ENCODE measurements at places on chromosomes 6 and 20.

GRCh38 chr6:70956451-70957283 lies at the start of gene B3GAT2:
TSS of gene B3GAT2 (minus strand) at chr6:70957060. CDS start at chr6:70956429, 631 bp downstream.
- peak; percentile 20 for DNase-seq

DNA sequence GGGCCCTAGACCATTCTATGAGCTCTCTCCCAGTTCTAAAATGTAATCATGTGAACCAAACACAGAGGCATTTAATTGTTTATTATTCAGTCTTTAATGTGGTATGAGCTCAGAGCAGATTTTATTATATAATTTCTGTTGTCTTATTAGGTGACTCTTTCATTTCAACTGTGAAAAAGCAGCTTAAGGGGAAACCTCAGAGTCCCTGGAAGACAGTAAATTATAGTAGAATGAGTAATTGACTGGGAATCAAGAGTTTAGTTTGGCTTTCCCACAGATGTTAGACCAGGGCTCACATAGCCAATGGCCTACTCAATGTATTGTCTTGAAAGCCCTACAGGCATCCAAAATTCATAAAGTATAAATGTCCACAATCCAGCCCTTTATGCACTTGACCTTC lies 390.4 kb upstream of the SLC35B3 start:
- DNase-seq, result no peak

GRCh38 chr20:32027643-32028042 lies 17.4 kb downstream of the CCM2L start:
- no peak for DNase-seq

- peak; percentile 74 for DNase-seq
Observed at GRCh38 chr6:134111062-134111677, 58.7 kb upstream of the SLC2A12 start.

DNA sequence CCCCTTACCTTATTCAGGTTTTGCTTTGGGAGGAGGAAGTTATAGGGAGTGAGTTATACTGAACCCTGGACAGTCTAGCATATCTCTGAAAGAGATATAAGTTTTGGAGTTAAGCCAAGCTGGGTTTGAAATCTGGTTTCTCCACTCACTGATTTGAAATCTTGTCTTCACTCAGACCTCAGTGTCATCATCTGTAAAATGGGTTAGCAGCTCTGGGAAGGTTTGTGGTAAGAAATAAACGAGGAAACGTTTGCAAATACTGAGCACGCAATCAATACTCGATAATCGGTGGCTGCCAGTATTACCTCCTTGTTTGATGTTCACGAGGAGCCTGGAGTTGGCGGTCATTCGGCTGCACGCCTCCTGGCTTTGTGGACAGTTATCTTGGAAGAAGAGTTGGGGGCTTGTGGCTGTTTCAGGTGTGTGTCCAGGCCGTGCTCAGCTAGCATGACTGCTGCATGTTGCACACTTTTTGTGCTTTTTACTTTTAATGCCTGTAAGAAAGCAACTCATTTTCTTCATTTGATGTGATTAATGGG lies 61.8 kb downstream of the PAX1 start:
- no peak for DNase-seq

DNA sequence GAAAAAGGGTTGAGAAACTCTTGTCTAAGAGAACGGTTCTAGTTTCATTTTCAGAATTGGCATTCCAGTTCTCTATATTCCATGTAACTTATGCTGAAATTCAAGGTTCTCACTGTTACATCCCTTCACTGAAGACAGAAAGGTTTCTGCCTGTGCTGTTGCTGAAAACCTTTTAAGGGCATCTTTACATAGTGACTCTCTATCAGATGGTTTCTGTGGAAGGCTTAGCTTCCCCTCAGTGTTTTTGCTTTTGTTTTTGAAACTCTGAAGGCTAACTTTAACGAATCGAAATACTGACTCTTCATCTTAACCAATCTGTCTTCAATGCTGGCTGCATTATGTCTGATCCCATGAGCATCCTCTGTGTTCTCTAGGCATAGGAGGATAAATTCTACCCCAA lies 1286.2 kb upstream of the EYS start:
- DNase-seq, result no peak

- no peak for DNase-seq
Observed at GRCh38 chr6:27383011-27383410, 5.5 kb upstream of the ZNF391 start.

DNA sequence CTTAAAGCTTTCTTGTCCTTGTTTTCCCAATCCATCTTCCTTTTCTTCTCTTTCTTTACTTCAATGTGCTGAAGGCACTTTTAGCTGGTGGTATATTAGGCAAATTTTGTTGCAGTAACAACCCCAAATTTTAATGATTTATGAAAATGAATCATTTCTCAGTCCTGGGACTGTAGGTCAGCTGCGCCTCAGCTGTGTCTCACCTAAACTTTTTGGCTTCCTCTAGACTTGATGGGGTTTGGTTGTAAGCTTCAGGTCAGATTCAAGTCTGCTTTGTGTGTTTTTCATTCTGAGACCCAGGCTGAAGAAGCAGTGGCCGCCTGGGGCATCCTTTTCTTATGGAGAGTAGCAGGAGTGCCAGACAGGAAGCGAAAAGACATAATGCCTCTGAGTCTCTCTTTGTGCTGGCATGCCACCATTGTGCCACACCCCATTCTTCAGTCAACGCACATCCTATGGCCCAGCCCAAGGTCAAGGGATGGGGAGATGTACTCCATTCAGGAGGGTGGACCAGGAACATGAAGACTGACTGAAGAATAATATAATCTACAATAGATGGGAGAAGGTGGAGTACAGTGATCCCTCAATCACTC lies 28.9 kb upstream of the CD83 start:
- no peak for DNase-seq

GRCh38 chr20:40521962-40522361 lies 167.1 kb downstream of the MAFB start:
- DNase-seq, result no peak

GRCh38 chr6:17869753-17870050 lies 117.7 kb downstream of the KIF13A start:
- no peak for DNase-seq

- DNase-seq, result no peak
Observed at GRCh38 chr6:24744911-24745310, 26.0 kb upstream of the C6orf62 start.

GRCh38 chr6:878179-878578 lies 185.2 kb upstream of the EXOC2 start:
- DNase-seq, result no peak

DNA sequence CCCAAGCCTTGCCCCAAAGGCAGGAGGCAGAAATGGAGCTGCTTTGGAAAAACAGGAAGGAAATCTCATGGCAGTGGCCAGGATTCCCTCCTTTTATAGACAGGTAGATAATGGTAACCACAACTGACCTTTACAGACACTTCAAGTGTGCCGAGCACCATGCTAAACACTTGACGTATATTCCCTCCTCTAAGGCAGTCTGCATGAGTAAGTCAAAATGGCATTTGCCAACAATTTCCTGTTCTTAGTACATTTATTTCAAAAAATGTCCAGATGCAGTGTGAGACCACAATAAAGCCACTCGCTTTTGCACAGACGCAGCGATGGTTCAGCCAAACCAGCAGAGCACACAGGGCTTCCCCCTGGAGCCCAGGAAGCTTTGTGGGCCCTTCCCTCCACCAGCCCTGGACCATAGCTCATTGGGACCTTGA lies 16.5 kb upstream of the GPR6 start:
- DNase-seq, result no peak

DNA sequence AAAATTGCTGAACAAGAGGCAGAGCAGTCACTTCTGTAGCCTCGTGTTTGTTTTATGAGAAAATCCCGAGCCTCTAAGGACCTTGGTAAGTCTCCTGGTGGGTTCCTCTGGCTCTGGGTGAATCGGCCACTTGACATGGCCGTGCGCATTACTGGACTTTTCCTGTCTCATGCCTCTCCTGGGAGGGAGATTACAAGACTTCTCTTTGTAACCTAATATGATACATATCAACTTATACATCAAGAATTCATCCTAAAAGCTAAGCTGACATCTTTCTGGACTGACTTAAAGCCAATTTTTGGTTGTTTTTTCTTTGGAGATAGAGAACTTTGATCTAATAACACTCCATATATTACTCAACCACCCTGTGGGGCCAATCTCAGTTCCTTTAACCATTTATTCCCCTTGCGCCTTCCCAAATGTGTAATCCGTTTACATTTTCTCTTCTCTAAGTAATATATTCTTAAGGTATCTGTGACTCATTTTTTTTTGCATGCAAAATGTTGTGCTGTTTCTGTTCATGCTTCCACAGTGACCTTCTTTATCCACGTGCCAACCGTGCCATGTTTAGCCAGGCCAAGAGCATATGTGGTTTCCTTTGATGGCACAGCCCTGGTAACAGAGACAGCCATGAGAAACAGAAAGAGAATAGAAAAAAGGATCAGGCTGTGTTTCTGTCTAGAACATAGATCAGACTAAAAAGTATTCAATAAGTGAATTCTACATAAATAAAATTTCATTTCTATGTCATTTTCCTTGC lies 47.5 kb upstream of the JAG1 start:
- DNase-seq, result no peak

DNA sequence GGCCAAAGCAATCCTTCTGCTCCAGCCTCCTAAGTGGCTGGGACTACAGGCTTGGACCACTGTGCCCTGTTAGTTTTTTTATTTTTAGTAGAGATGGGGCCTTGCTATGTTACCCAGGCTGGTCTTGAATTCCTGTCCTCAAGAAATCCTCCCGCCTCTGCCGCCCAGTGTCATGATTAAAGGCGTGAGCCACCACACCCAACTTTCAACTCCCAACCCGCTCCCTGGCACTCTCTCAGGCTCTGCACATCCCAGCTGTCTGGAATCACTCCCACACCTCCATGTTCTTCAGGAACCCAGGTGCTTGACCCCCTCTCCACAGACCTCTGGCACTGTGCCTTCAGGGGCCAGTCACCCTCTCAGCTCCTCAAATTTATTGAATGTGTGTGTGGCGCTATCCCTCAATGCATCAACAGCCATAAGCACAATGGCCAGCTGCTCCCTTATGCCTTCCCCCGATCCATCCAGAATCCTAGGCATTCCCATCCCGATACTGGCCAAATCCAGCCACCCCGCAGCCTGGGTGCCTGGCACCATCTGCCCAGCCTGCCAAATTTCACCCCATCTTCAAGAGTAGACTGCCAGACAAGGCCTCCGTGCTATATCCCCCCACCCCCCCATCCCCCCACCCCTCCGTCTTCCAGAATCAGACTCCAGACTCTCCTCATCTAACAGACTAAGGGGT lies 647 bp upstream of the POU5F1 start:
- no peak for DNase-seq

DNA sequence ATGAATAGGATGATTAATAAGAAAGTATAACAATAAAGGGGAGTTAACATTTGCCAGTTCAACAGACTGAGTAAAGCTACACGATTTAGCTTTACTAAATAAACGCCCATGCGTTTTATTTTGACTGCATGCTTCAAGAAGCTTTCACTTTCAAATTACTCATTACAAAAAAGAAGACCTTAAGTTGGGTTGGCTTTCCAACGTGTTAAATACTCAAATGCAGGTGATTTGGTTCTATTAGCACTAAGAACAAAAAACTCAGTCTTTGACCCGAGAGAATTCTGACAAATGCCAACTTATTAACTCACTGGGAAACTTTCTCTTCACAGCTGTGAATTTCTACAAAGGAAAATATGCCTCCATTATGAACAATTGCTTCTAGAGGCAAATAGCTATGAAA lies 24.8 kb downstream of the RNF146 start:
- peak; percentile 22 for DNase-seq

- DNase-seq, result no peak
Observed at GRCh38 chr6:161010418-161010817, 18.8 kb downstream of the MAP3K4 start.

DNA sequence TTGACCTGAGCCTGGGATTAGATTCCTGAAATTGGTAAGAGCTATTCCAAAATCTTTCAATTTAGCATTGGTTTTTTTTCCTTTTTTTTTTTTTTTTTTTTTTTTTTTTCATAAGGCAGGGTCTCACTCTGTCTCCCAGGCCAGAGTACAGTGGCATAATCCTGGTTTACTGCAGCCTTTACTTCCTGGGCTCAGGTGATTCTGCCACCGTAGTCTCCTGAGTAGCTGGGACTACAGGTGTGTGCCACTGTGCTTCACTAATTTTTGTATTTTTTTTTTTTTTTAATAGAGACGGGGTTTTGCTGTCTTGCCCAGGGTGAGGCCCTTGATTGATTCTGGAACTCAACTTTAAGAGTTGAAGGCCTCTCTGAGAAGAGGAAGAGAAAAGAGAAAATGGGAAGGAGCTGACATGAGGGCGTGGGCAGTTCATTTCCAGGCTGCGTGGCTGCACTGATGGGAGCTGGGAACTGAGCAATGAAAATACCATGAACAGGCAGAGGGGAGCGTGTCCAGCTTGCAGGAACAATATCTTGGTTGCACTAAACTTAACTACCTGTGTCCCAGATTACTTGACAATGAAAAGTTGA lies 24.6 kb downstream of the KDM1B start:
- no peak for DNase-seq

DNA sequence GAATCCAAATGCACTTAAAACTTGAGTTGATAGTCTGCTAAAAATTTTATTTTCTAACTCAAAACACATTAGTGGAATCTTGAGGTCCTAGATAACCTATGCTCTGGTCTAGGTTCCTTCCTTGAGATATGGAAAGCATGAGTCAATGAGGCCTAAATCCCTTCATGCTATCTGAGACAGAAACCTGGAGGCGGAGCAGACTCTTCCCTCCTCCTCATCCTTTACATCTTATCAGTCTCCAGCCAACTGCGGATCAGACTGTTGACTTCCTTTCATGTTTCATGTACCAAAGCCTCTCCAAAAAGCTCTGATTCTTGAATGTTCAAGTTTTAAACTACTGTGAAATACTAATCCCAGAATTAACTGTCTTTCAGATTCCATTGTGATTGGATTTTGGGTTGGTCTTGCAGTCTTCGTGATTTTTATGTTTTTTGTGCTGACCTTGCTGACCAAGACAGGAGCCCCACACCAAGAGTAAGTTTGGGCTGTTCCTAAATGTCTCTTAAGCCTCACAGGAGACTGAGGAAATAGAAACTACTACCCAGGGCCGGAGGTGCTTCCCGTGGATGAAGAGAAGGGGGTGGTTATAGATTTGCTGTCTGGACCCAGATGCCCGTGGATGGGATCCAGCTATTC lies 29.1 kb downstream of the MRAP2 start:
- DNase-seq, result no peak

GRCh38 chr6:33314943-33315792 lies 1.3 kb upstream of the TAPBP start:
- no peak for DNase-seq

GRCh38 chr20:45104786-45105185 lies 3.9 kb upstream of the KCNS1 start:
- no peak for DNase-seq

DNA sequence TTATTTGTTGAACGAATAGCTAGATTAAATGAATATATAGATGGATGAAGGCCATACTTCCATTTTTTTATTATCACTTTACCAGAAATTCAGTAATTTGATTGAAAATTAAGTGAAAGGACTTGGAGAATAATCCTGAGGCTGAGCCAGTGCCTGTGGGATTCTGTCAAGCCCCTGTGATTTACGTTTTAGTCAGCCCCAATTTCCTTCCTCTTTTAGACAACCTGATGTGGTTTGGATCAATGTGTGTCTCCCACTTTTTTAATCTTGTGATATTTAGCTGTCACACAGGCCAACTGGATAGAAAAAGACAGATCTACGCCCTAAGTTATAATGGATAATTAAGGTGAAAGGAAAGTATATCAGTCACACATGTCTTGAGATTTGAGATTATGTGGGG lies 188.8 kb downstream of the EDN1 start:
- no peak for DNase-seq

GRCh38 chr6:106227612-106228507 lies 97.7 kb downstream of the ATG5 start:
- no peak for DNase-seq

- peak; percentile 38 for DNase-seq
Observed at GRCh38 chr6:154039231-154039842, at the start of gene OPRM1. TSS of gene OPRM1 (plus strand) at chr6:154039240. CDS start at chr6:154039545, 305 bp downstream.

GRCh38 chr6:90121982-90122381 lies 174.7 kb downstream of the BACH2 start:
- no peak for DNase-seq

Measured in GM10248 (cell line).